Right renal pelvis (tissue), 4 donors: ENCODE measurements at places on chromosomes 13 and 19.

- no peak for DNase-seq
Observed at GRCh38 chr13:95295026-95295425, 6.2 kb downstream of the ABCC4 start.

- DNase-seq = peak; percentile 82
Observed at GRCh38 chr19:7550987-7551761, 15.7 kb downstream of the PNPLA6 start.

- no peak for DNase-seq
Observed at GRCh38 chr13:98260357-98261164, 83.5 kb upstream of the RNF113B start.

DNA sequence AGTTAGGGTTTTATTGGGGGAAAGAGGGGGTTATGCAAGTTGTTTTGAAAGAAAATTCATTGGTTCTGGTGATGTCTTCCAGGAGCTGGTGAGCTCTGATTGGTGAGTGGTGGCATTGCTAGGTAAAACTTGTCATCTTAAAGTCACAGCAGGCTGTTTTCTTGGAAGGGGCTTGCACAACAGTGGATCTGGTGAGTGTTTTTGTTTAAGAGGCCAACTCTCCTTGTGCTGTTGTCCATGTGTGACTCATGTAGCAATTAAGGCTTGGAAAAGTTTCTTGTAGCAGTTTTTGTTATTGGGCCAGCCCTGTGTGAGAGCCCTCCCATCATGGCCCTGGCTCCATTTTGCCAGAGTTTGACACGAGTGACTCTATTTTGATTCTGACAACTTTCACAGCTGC lies 109.4 kb downstream of the RFC3 start:
- DNase-seq = no peak

DNA sequence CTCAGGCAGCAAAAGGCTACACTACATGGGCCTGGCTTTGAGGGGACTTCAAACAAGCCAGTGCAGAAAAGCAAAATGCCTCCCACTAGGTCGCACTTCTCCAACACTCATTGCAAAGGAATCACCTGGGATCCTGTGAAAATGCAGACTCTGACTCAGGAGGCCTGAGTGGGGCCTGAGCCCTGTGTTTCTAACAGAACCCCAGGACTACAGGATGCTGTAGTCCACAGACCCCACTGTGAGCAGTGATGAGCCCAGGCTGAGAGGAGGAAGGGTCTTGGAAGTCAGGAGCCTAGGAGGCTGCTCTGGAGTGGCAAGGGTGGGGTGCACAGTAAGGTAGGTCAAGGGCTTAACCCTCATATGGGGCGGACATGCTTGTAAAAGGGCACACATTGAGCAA lies 46.7 kb upstream of the SERP2 start:
- DNase-seq = no peak

DNA sequence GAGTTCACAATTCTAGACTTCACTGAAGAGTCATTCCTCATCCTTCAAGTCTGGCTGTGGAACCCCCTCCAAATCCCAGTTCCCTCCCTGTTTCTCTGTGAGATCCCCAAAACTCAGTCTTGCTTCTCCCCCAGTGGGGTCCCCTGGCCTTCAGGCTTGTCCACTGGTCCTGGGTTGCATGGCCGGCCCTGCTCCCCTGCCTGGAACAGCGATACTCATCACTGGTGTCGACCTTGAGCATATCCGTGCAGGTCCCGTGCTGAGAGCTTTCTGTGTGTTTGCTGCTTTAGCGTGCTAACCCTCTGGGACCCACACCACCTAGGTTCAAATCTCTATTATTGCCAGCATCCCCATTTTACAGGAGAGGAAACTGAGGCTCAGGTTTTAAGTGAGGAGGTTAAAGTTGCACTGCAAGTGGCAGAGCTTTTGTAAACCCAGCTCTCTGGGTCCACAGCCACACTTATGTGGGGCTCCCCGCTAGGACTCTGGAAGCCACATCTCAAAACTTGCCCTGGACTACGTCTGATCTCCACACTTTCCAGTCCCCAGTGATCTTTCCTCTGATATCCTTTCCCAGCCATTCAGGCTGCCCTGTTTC lies 15.5 kb downstream of the LIPE start:
- no peak for DNase-seq

- DNase-seq = no peak
Observed at GRCh38 chr13:80306337-80306972, 34.5 kb downstream of the SPRY2 start.

DNA sequence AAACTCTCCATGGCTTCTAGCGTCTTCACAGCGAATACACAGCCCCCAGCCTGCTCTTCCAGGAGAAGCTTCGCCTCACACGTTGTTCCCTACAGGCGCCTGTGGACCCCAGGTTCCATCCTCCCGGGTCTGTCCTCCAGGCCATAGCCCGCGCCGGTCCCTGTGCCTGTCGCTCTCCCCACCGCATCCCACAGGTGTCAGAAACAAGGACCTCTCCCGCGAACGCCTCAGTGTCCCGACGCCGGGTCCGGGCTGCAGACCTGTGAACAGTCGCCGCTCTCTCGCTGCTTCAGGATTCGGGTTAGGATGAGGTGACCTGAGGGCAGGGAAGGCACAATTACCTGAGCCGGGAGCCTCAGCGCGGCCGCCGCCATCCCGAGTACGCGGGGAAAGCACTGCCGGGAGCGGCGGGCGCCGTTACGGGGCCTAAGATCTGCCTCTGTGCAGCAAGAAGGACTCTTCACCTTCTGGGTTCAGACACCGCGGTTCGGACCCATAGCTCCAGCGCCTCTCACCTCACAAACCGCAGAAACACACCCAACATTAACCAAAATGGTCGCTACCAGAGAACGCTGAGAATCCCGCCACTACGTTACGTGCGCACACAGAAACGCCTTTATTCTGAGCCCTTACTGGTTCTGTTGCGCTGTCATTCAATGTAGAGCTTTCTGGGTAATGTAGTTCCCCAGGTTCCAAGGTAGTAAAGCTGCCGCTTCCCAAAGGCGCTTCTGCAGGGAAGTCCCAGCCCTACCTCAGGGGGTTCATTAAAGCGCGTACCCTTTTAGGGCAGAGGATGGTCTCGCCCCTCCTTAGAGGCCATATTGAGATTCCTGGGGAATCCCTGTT lies at the start of gene ZNF418:
Gene ZNF418, minus strand, starts transcription at position 583 of the 846 bp plus-strand sequence. CDS start 1,580 bp downstream, outside the sequence.
- DNase-seq = peak; percentile 80
